ENCODE measurements at places on chromosomes 1 and 21. TPM values are rescaled to one million over a fixed set of nuclear protein-coding genes. Genes with fewer than 3 reads are reported as not detected.

The S100A5 gene
- polyA plus RNA-seq: 0.23 TPM

The ATP6V1G3 gene
- polyA plus RNA-seq: not detected

The RNF115 gene
- polyA plus RNA-seq: 11.4 TPM

The SIK1 gene
- polyA plus RNA-seq: 0.22 TPM

The PARP1 gene
- 107 TPM for polyA plus RNA-seq

The EXO1 gene
- 10.9 TPM for polyA plus RNA-seq

The C1orf115 gene
- 11.6 TPM for polyA plus RNA-seq

The TFF2 gene
- polyA plus RNA-seq: not detected

The LCE2C gene
- not detected for polyA plus RNA-seq

The GJA9 gene
- polyA plus RNA-seq: 0.09 TPM

The WNT4 gene
- polyA plus RNA-seq: 4.9 TPM

The CLCNKB gene
- polyA plus RNA-seq: 0.07 TPM

GRCh38 chr1:90274376-90274775, 279.5 kb downstream of the ZNF326 start:
- no peak for DNase-seq

DNA sequence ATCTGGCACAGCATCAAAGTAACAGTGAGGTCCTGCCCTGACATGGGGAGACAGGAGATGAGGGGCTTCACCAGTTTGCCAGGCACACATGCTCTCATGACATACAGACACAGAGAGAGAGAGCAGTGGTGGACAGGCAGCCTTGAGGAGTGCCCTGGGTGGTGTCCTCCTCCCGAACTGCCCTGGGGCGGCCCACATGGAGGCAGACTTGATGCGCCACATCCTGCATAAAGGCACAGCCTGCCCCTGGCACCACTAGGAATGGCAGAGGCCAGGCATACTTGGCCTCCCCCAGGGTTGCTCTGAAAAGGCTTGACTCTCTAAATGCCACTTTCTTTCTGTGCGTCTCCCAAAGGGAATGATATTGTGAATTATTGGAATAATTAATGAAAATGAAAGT, 67.5 kb downstream of the SPAG17 start:
- no peak for DNase-seq

GRCh38 chr1:47205918-47206317, 16.1 kb upstream of the PDZK1IP1 start:
- DNase-seq: no peak

GRCh38 chr1:226886122-226886901, 15.9 kb downstream of the PSEN2 start:
- DNase-seq: no peak

DNA sequence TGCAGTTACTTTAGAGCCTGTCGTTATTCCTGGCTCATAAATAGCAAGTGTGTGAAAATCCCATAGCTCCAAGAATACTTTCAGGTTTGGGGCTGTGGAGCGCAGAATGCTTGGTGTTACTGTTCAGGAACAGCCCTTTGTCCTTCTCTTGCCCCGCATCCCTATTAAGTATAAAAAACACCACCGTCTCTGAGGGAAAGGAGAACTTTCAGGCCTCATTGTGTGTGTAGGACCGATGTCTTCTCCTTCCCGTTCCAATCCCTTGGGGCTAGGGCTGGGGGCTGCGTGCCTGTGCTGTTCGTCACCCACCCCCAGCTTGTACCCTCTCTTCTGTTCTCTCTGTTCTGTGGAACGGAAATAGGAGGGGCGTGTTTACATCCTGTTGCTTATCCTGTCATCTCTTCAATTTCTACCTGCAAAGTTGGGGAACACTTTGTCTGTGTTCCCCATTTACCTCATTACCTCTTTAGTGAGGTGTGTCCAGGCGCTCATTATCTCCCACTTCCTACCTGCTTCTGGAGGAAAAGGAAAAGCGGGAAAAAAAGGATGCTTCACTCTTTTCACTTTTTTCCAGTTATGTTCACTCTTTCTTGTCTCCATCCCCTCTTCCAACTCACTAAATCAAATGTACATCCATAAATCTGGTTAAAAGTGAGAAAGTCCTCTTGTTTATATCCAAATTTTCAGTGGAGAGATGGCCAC, 788 bp upstream of the TXNIP start:
- DNase-seq: no peak

DNA sequence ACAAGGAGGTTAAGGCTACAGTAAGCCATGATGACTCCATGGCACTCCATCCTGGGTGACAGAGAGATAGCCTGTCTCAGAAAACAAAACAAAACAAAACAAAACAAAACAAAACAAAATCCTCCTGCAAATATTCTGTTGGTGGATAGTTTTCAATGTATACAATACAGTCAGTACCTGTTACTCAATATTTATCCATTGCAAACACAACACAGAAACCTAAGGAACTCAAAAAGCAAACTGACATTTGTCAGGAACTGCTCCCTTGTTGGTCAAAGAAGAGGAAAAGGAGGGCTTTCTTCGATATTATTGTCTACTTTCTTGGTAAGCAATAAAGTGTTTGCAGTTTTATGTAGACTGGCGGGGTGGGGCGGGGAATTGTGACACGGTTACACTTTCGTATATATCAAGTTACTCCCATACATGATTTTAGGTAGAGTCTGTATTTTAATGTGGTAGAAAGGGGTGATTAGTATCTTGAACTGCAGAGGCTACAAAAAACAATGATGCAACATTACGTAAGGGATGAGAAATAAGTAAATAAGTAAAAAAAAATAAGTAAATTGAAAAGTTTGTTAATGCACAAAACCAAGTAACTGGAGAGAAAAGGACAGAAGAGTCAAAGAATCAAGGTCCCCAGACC, 31.8 kb downstream of the APP start:
- DNase-seq: no peak

GRCh38 chr1:246295968-246296367, 211.1 kb downstream of the SMYD3 start:
- no peak for DNase-seq

GRCh38 chr1:166040202-166040997, 126.4 kb downstream of the FAM78B start:
- DNase-seq: no peak

DNA sequence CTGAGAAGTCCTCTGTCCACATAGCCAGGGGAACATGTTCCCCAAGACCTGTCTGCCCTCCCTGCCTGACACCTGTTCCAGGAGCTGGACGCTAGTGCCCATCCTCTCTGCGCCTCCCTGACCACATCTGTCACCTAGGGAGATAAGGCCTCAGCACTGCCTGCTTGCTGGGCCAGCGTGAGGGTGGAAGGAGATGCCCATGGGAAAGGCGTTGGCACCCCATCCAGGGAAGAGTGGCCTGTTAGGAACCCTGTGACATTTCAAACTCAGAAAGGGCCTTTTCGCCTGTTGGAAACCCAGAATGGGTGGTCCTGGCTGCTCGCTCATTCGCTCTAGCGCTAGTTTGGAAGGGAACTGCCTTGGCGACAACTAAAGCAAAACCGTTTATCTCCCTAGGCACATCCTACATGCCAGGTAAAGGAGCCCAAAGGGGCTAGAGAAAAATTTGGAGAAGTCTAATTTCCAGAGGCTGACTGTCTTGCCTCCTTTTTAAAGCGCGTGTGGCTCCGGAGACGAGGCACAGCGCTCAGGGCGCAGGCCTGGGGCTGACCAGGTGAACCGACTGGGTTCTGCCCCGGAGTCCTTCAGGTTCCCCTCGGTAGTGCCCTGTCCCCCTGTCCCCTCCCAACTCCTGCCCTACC, 410 bp downstream of the ACTA1 start:
- DNase-seq: no peak

DNA sequence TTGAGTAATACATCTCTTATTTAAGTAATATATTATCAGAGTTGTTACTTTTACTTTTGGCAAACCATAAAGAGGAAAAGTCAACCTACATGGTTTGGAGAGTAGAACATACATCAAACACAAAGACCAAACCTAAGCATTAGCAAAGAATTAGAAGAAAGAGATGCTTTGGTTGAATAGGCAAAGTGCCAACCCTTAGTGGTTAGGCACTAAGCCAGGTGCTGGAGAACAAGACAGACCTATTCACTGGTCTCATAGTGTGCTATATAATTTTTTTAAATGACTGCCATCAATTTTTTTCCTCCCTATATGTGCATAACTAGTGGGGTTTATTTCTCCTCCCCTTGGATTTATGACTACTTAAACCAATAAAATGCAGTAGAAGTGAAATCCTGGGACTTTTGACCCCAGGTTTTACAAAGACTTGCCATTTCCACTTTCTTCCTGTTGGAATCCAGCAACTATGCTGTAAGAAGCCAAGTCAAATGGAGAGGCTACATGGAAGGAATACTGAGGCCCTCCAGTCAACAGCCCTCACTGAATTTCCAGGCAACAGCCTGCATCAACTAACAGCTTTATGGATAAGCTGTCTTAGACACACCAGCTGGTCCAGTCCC, 69.8 kb upstream of the HAO2 start:
- peak; percentile 56 for DNase-seq

DNA sequence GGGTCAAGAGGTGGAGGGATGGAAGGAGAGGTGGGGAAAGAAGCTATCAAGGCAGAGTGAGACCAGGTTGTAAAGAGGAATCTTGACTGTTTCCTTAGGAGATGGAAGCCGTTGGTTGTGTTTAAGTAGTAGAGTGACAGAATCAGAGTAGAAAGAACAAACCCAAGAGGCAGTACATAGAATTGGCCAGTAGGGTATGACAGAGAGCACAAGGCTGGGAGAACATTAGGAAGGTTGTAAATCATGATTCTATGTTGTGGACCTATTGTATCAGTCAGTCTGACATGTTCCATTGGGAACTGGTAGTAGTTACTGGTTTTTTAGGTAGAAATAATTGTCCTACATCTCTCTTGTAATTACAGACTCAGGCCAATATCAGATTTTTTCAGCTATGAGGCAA, 486.9 kb upstream of the USP24 start:
- DNase-seq: no peak

DNA sequence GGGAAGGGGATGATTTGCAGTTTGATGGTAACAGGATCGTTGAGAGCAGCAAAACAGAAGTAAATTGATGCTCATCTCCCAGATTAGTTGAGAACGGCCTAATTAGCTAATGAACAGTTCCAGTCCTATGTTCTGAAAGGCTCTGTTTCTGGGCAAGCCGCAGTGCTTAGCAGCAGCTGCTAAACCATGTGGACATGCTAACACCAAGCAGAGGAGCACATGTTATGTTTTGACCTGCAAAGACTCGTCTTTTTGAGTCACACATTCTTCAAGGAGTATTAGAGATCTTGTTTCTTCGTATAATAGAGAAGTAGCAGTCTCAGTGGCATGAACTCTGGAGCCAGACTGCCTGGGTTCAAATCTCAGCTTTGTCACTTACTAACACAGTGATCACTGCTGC, 58.1 kb downstream of the CACNA1E start:
- DNase-seq: no peak

GRCh38 chr1:8013800-8014199, 12.3 kb downstream of the ERRFI1 start:
- DNase-seq: no peak

DNA sequence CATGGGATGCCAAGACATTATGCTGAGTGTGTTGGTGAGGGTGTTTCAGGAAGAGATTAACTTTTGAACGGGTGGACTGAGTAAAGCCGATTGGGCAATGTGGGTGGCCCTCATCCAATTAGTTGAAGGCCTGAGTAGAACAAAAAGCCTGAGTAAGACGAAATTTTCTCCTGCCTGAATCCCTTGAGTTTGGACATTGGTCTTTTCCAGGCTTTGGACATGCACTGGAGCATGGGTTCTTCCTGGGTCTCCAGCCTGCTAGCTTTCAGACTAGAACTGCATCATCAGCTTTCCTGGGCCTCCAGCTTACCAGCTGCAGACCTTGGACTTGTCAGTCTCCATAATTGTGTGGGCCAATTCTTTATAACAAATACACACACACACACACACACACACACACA, 63.6 kb downstream of the NIBAN1 start:
- DNase-seq: no peak

- no peak for DNase-seq
Measured at GRCh38 chr1:116003823-116004222, 27.5 kb downstream of the SLC22A15 start.

- DNase-seq: peak; percentile 80
Measured at GRCh38 chr21:34545079-34545884, 33.3 kb upstream of the KCNE1 start.

DNA sequence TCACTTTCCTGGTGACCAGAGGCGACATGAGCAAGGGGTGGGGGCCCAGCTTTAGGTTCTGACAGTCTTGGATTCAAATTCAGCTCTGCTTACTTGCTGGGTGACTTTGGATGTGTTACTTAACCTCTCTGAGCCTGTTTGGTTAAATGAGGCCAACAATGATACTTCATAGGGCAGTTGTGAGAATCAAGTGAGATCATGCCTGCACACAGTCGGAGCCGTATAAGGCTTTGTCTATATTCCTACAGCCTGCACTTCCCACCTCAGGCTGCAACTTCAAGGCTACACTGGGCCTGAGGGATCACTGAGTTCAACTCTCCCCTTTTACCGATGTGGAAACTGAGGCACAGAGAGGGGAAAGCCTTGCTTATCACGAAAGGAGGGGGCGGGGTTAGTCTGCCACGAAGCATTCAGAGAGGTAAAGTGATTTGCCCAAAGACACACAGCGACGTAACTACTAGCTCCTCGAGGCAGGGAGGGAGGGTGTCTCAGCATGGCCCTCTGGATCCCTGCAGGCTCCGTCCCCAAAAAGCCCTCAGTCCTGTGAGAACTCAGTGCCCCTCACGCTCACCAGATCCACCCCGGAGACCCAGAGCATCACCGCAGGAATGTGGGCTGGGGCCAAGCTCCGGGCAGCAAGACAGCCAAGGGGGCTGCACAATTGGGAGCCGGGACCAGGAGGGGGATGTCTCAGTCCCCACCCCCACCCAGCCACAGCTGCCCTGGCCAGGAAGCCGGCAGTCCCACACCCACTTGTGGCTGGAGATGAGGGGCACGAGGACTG, 25.0 kb downstream of the SDC3 start:
- no peak for DNase-seq

GRCh38 chr1:218164111-218164929, 120.8 kb upstream of the RRP15 start:
- DNase-seq: peak; percentile 83

DNA sequence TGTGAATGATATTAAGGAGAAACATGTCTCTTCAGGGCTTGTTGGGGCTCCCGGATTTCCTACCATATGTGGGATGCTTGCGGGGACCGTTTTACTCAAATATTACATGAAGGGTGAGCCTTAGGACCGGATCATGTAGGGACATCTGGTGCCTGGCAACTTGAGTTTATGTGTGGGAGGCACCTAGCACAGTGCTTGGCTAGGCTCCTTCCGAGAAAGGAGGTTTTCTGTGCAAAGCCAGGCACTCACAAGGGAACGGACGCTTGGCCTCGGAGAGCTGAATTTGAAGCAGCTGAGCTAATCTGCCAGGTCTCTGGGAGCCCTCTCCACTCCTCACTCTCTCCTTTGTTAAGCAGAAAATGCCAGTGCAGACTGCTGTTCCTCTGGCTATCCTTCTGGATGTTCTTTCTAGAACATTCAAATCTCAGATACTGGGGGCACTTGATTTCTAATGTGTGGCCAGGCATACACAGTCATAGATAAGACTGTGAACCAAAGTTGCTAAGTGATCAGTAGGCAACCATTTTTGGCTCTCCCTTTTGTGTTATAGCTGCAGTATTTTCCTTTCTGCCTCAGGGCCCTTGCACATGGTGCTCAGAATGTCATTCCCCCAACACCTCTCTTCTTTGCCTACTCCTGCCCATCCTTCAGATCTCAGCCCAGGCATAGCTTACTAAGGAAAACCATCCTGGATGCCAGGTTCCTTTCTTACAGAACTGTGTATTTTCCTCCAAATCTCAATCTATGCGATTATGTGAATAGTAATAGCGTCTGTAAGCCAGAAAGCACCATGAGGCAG, 216.6 kb upstream of the CSF3R start:
- no peak for DNase-seq
